NCI-H146 (cell line): ENCODE measurements at places on chromosomes 12 and 14.

DNA sequence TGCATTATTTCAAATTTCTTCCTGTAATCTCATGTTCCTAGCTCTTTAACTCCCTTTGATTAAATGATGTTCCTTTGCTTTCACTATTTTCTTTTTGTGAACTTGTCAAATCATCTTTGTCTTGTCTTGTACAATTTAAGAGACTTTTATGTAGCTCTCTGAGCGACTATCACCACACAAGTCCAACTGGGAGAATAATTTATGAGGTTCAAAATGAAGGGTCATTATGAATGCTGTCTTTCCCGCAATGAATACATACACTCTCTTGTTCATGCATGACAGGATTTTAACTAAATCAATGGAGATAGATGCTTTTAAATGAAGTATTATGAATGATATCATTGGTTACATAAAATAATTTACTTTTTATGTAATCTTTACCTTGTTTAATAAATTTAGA is 407.4 kb downstream of the PAWR start:
- no peak for DNase-seq

GRCh38 chr14:33569821-33570687 is 380.8 kb downstream of the EGLN3 start:
- DNase-seq: no peak

DNA sequence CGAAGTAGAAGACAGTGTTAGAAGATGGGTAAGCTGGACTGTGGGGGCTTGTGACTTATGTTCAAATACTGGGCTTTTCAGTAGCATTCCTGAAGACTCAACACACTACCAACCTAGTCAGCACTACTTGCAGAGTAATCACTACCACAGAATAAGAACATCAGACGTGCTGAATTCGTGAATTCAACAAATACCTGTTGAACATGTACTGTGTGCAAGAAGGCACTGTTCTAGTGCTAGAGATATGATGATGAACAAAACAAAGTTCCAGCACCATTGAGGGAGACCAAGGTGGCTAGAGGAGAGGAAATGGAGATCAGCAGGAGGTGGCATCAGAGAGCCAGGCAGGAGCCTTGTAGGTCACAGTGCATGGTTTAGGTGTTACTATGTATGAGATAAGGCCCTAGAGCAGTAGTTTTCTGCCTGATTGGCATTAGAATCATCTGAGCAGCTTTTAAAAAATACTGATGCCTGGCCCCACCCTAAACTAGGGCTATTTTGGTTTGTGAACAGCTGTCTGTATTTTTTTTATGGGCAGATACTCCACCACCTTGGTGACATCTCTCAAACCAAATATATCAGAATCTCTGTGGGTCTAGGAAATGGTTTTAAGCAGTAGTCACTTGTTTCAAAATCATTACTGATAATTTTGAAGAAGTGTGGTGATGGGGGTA is 26.8 kb downstream of the FERMT2 start:
- no peak for DNase-seq

DNA sequence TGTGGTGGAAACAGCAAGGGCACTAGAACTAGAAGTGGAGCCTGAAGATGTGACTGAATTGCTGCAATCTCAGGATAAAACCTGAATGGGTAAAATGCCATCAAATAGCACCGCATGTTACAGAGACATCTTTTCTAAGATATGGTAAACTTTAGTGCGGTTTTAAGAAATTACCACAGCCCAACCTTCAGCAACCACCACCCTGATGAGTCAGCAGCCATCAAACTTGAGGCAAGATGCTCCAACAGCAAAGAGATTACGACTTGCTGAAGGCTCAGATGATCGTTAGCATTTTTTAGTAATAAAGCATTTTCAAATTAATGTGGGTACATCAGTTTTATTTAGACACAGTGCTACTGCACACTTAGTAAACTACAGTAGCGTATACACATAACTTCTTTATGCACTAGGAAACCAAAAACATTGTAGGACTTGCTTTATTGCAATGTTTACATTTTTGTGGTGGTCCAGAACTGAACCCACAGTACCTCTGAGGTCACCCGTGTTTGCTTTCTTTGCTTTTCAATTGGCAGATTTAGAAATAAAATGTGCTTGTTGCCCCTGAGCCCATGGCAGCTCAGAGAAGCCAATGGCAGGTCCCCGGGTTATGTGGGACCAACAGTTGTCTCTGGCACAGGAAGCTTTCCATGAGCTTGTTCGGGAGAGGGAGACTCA is 15.9 kb downstream of the GOLGA3 start:
- no peak for DNase-seq

- DNase-seq: no peak
These were observed 3.2 kb downstream of the AKAP5 start for GRCh38 chr14:64468451-64468850.

DNA sequence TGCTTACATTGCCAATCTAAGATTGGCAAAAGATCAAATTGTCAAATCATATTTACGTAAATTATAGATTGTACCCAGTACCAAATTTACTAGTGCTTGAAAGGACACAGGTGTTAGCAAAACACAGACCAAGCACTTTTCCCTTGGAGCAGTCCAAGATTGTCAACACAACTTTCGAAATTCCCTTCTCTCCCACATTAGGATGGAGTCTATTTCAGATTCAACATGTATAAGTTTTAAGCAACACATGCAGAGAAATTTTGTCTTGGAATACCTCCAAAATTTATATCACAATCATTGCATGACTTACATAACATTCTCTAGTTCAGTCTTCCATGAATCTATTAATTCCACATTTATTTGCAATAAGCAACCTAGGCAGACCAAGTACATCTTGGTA is 74.9 kb upstream of the SLCO1C1 start:
- DNase-seq: no peak

DNA sequence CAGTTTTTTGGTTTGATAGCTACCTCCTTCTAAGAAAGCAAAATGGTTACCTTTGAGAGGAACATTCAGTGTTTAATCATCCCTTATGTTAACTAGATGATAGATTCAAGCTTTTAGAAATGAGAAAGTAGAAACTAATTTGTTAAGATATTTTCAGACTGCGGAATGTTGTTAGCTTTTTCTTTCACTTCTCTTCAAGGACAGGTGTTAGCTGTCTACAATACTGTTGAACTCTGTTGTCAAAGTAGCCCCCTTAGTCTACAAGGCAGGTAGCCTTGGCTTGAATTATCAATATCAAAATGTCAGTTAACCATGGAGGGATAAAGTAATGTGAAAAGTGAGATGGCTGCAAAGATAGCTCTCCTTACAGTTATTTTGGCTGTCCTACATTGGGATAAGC is 14.8 kb downstream of the MAPK1IP1L start:
- DNase-seq: no peak

DNA sequence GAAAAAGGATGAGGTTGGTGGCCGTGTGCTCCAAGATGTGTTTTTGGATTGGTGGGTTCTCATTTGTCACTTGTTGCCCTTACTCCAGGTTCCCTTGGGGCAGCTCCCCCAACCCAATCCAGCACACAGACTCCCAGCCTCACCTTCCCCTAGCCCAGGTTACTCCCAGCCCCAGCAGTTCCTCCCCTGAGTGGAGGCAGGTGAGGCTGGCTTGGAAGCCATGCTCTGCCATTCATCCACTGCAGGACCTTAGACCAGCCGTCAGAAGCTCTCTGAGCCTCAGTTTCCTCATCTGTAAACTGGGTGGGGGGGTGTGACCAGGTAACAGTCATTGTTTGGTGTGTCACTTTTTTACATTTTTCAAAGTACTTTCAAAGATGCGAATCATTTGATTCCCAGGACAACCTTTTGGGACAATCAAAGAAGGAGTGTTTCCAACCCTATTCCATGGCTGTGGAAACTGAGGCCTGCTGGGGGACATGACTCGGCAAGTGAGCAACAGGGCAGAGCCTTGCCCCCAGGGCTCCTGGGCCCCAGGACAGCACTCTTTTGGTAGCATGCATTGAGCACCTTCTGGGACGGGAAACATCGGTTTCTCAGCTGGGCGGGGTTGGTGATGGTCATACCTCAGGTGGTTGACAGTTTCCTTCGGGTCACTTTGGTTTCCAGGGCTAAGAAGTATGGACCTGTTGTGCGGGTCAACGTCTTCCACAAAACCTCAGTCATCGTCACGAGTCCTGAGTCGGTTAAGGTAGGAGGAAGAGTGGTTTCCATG is 7.2 kb downstream of the CYP46A1 start:
- DNase-seq: no peak

- no peak for DNase-seq
These were observed 3.3 kb downstream of the UNG start for GRCh38 chr12:109100741-109101140.

- DNase-seq: no peak
These were observed 193.0 kb downstream of the TTC8 start for GRCh38 chr14:89017417-89017816.

DNA sequence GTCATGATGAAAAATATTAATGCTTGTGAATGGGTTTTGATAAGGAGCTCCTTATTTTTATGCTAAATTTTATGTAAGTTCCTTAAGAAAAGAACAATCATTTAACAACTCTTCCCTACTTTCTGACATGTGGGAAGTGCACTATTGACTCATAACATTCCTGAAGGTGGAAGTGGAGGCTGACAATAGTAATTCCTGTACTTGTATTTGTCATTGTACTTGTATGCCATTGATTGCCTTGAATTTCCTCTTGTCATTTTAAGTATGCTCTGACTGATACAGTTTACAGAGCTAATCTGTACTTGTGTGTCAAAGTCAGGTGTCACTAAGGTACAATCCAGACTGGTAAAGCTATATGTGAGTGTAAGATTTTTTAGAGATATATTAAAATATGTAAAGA is 440.0 kb downstream of the SLC16A7 start:
- no peak for DNase-seq

- no peak for DNase-seq
These were observed 10.0 kb upstream of the GPR19 start for GRCh38 chr12:12705838-12706520.

DNA sequence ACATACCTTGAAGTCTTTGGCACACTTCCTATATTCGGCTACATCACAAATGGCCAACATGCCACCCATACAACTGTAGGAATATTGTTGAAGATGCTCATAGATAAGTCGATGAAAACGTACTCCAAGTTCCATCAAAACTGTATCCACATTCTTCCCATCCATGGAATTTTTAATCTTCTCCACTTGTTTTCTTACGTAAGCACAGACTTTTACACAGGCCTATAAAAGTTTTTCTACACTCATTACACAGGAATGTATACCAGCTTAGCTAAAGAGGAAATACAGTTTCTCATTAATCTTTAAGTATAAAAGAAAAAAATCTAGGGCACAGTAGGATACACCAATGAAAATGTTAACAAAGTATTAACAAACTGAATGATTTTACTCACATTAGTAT is 59.1 kb downstream of the EXOC5 start:
- no peak for DNase-seq

- no peak for DNase-seq
These were observed 528.5 kb downstream of the BCL11B start for GRCh38 chr14:98743536-98743935.
